ENCODE measurements at places on chromosomes 13 and 19.
A peak's percentile ranks its signal among the peaks of the same experiment; 100 is the strongest.

DNA sequence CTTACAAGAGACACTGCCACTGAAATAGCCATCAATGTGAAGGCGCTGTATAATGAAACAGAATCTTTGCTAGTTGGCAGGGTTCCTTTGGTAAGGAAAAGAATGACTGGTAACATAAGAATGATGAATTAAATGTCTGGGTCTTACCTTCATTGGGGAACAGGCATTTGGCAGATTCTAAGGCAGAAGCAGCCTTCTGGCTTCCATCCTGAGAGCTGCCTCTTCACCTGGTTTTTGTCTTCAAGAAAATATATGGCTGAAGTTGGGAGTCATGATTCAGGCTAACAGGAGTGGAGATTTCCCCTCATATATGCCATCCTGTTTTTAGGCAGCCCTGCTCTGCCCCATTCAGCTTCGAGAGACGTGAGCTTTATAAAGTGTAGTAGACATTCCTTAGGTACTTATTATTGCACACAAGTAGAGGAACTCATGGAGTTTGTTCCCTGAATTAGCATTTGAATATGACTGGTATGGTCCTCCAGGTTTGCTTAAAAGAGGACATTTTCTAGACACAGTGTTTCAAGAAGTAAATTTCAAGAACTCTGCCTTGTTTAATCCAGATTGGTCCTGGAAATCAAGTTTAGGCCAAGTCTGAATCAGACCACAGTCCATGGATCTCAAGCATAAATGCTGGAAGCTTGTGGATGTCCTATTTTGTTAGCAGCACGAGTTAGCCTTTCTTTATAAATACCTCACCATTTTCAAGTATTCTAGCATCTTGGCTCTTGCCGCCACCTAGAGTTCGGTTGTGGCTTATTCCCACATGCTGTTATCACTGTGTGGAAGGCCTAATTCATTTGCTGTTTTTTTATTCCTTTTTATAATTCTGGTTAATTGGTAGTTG, 56.2 kb upstream of the AKAP11 start:
- peak; percentile 60 for DNase-seq

DNA sequence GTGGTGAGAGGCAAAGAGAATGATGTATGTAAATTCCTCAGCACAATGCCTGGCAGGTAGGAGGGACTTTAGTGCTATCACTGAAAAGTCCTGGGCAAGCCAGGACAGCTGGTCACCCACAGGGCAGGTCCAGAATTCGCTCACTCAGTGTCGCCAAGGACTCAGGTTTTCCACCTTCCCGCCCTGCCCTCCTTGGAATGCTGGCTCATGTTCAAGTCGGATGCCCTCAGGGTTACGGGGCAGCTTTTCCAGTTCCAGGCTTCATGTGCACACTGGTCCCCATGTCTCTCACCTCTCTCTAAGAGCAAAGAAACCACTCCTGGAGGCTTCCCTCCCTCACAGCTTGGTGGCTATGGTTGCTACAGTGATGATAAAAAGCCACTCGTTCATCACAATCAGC, 24.8 kb upstream of the NAXD start:
- DNase-seq = no peak

DNA sequence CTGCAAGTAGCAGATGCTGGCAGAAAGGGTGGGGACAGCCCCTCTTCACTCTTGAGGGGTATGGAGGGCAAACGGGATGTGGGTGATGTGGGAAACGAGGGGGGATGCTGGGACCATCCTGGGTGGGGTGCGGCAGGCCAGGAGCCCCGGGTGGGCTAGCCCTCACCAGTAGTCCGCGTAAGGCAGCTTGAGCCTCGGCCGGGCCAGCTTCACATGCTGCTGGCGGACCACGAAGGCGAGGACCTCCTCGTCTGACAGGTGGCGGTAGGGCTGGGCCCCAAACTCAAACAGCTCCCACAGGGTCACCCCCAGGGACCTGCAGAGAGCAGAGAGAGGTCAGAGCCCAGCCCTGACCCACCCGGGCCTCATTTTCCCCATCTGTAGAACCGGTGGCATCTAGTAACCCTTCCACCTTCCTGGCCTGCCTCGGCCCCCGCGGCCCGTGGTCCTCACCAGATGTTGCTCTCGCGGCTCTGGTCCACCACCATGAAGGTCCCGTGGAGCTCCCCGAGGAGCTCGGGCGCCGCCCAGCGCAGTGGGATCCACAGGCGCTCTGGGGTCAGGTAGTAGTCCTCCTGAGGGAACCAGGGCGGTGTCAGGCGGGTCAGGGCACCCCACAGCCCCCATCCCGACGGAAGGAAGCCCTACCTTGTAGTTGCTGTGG, 10.7 kb downstream of the LMTK3 start:
- DNase-seq = no peak

DNA sequence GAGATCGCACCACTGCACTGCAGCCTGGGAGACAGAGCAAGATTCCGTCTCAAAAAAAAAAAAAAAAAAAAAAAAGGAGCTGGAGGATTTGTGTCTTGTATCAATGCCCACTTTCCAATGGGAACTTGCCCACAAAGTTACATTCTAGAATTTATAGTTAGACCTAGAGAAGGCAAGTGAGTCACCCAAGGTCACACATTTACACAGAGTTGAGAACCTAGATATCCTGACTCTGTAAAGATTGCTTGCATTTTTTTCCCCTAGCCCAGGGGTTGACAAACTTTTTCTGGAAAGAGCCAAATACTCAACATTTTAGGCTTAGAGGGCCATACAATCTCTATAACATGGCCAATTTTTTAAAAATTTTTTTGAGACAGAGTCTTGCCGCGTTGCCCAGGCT, 7.7 kb upstream of the BRD4 start:
- no peak for DNase-seq

DNA sequence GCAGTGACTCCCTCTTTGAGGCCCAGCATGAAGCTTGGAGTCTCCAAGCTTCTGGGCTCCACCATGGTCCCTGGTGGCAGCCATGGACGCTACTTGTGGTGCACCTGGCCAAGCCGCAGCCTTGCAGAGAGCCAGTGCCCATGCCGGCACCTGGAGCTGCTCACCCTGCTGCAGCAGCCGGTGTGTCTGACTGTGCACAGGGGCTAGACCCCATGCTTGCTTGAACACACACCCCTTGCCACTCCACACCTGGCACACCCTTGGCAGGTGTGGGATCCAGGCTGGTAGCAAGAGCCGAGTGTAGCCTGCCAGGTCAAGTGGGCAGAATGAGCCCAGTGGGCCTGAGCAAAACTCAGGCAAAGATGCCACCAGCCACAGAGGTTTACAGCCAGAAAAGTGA, 18.6 kb upstream of the MLLT1 start:
- no peak for DNase-seq

GRCh38 chr19:10338940-10339339, 484 bp downstream of the ICAM3 start:
- DNase-seq = no peak

DNA sequence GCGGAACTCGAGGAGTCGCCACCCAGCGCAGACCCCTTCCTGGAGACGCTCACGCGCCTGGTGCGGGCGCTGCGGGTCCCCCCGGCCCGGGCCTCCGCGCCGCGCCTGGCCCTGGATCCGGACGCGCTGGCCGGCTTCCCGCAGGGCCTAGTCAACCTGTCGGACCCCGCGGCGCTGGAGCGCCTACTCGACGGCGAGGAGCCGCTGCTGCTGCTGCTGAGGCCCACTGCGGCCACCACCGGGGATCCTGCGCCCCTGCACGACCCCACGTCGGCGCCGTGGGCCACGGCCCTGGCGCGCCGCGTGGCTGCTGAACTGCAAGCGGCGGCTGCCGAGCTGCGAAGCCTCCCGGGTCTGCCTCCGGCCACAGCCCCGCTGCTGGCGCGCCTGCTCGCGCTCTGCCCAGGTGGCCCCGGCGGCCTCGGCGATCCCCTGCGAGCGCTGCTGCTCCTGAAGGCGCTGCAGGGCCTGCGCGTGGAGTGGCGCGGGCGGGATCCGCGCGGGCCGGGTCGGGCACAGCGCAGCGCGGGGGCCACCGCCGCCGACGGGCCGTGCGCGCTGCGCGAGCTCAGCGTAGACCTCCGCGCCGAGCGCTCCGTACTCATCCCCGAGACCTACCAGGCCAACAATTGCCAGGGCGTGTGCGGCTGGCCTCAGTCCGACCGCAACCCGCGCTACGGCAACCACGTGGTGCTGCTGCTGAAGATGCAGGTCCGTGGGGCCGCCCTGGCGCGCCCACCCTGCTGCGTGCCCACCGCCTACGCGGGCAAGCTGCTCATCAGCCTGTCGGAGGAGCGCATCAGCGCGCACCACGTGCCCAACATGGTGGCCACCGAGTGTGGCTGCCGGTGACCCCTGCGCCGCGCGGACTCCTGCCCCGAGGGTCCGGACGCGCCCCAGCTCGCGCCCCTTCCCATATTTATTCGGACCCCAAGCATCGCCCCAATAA, 2.3 kb downstream of the AMH start:
- DNase-seq = no peak

DNA sequence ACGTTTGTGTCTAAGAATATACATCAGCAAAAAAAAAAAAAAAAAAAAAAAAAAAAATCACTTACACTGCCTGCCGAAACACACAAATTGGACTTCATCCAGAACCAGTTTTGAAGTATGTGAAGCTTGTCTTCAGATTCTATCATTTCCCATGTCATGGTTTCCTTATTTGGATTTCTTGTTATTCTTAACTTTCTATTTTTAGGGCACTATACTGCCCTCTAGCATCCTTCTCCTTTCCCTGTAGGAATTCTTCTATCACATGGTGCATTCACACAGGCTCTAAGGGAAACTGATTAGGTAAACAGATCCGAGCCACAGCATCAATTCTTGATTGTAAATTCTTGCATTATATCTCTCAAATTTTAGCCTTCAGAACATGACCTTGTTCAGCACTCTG, 1507.5 kb downstream of the OLFM4 start:
- DNase-seq = no peak

GRCh38 chr19:11404588-11405222, 14.4 kb downstream of the RGL3 start:
- no peak for DNase-seq

DNA sequence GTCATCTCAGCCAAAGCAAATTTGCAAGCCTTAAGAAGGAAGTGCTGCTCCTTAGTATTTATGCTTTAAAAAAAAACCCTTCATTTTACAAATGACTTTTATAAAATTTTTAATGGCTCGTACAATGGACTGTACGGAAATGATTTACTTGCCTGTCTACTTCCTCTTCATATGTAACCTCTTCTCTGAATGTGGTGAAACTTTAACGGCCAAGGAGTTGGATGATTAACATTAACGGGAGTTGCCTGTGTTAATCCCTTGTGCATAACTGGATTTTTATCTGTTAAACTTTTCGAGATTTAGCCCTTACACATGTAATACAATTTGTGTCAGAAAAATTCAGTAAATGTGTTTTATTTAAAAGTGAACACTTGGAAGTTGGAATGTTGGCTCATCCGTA, 429.4 kb downstream of the TBC1D4 start:
- no peak for DNase-seq

DNA sequence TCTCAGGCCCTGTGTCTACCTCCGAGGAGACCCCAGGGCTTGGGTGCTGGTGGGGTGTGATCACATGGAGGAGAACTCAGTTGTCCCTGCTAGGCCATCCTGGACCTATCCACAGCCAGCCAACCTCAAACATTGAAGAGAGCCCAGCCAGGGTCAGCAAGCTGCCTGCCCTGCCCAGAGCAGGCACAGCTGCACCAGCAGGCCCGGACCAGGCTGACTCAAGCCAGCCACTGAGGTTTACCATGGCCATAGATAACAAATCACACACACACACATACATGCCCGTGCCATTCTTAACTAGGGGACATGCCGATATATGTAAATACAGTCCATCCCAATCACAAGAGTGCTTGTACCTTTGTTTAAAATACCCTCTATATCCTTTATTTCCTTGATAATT, 8.1 kb downstream of the ARHGEF7 start:
- DNase-seq = no peak

- no peak for DNase-seq
Observed at GRCh38 chr19:46946611-46947238, 72.9 kb upstream of the NPAS1 start.

- DNase-seq = no peak
Observed at GRCh38 chr13:28248080-28248479, 109.7 kb downstream of the PAN3 start.

DNA sequence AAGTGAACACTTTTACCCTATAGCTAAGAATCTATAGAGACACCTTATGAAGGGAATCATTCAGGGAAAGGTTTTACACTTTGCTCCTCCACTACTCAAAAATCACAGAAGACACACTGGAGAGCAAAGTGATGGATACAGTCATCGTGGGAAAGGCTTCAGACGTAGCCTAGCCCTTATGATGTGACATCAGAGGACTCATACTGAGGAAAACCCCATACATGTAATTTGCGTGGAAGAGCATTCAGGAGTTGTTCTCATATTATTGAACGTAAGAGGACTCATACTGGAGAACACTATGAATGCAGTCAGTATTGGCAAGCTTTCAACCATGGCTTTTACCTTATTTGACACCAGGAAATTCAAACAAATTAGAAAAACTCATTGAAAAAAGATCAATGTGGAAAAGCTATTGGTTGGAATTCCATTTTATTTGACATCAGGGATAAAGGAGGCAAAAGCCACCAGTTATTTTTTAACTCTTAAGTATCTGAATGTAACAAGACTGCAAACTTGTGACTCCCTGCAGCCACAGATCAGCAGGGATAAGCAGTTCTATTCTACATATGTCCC, 16.1 kb upstream of the ZNF274 start:
- no peak for DNase-seq

- DNase-seq = no peak
Observed at GRCh38 chr13:43411211-43411610, 375.6 kb downstream of the ENOX1 start.

DNA sequence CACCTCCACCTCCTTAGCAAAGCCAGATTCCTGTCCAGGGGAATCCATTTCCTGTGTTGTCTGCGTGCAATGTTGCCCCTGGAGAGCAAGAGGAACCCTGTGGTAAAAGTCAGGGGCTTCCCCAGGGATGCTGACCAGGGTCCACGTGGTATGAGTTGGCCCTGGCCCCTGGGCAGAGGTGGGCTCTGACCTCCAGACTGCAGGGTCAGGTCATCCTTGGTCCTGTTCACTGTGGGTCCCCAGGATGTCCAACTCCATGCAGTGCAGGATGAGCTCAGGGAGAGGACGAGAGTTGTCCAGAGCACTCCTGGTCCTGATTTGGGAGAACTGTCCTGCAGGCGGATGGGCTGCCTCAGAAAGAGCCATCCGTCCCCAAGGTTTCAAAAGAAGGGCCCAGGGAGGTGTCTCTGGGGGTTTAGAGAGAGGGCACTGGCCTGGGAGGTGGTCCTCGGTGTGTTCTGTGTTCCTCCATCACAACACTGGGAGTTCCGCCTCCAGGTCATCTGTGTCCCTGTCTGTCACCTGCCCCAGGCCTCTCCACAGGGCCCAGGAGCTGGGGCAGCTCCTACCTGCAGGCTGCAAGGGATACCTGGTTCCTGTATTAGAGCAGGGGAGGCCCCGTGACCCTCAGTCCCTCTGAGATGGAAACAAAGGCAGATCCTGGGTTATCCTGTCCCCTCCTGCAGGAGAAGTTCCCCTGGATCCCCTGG, 1.2 kb upstream of the CEACAM4 start:
- DNase-seq = no peak

- no peak for DNase-seq
Observed at GRCh38 chr19:18745931-18746330, 45.2 kb downstream of the COMP start.

- no peak for DNase-seq
Observed at GRCh38 chr13:102771298-102772041, 2.1 kb downstream of the TEX30 start.

- no peak for DNase-seq
Observed at GRCh38 chr13:27634231-27634630, 12.5 kb downstream of the POLR1D start.

GRCh38 chr13:87925006-87925405, 253.8 kb downstream of the SLITRK5 start:
- no peak for DNase-seq

All from astrocyte of the spinal cord (primary cell).